ENCODE measurements at places on chromosomes 7 and 10.

DNA sequence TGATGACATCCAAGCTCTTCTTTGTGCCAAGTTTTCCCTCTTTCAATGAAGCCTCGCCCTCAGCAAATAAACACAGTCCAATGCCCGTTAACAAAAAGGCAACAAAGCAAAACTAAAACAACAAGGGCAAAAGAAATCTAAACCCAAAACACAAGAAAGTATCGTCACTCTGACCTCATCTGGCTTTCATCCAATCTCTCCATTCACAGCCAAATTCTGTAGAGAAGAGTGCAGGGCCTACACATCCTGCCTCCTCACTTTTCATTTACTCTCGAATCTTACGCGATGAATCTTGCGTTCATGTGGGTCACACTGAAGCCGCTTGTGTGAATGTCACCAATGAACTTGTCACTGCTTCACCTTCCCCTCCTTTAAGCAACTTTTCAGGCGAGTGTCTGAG lies 15.9 kb upstream of the AKR1E2 start:
- DNase-seq = peak; percentile 60

GRCh38 chr10:120415709-120416330 lies 41.2 kb upstream of the PLPP4 start:
- DNase-seq = peak; percentile 89

- DNase-seq = peak; percentile 67
Observed at GRCh38 chr7:29105752-29106668, 40.3 kb downstream of the CPVL start.

- DNase-seq = no peak
Observed at GRCh38 chr10:111548084-111548726, 471.4 kb downstream of the ADRA2A start.

- no peak for DNase-seq
Observed at GRCh38 chr7:151925446-151926335, 30.6 kb upstream of the GALNTL5 start.

GRCh38 chr7:130740606-130741005 lies 6.6 kb upstream of the KLF14 start:
- DNase-seq = no peak

- no peak for DNase-seq
Observed at GRCh38 chr7:132312531-132313055, 263.7 kb downstream of the PLXNA4 start.

DNA sequence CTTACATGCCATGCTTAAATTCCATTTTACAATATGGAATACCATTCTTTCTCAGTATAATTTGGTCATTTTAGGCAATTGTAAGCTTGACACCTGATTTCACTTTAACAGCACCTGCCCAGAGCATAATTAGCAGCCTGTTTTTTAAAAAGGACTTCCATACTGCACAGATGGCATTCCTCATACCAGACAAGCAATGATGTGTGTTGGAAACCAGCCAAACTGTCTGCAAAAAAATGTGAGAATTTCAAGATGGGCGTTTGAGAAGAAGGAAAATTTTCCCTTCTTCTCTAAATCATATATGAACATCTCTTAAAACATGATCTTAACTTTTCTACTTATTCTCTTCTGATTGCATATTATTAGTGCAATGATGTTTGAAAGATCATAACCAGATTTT lies 40.4 kb upstream of the AGMO start:
- DNase-seq = peak; percentile 14

GRCh38 chr10:79079054-79079397 lies 10.3 kb downstream of the ZMIZ1 start:
- no peak for DNase-seq

DNA sequence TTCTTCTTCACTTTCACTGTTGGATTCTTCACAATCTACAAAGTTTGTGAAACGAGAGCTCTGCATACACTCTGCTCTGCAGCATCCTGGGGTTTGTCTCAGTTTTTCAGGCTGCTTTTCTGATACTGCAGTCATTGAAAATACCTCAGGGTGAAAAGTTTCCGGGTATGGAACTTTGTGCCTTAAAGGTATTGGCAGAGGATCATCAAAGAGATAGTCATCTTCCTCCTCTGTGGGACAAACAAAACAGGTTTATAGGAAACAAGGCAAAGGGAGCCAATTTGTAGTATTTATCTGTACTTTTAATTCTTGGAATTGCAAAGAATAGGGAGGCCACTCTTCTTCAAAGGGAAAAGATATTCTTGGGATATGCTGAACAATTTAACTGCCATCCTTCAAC lies 30.4 kb downstream of the SUV39H2 start:
- DNase-seq = no peak

DNA sequence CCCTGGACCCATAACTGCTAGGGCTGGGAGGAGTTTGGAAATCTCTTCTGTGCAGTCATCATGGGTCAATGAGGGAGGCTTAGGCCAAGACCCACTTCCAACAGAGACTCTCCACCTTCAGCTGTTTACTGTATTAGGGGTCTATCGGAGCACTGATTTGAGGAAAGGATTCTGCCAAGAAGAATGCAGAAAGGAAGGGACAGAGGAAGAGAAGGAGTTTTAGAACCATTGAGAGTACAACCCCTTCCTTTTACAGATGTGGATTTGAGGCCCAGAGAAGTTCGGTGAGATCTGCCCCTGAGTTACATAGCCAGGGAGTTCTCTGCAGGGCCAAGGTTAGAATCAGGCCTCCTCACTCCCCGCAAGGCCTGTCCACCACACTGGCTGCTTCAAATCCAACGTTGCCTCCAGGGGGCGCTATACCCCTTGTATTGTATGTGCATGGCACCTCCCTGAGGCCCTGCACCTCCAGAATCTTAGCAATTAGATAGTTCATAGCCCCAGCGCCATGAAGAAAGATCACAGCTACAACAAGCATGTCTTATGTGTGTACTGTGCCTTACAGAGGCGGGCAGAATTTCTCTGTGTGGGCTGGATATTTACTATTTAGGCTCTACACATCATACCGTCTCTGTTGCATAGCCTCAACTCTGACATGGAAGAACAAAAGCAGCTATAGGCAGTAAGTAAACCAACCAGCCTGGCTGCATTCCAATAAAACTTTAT lies 246.8 kb downstream of the SKIDA1 start:
- DNase-seq = peak; percentile 91

DNA sequence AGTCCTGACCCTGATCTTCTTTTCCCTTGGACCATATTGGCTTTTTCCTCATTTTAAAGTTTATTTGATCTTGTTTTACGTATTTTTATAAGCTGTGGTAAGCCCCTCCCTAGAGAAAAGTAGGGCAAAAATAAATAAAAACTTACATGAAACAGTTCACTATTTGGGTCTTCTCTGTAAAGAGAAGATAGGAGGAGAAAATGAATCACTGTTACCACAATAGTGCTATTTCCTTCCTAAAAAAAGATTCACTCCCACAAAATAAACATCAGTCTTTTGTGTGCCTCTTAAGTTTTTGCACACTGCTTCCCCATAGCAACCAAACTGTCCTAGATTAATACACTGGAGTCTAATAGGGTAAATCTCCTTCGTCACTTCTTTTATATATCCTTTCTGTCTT lies 1.4 kb upstream of the SVIL start:
- DNase-seq = peak; percentile 86

Measured in iris pigment epithelial cell (primary cell).